ENCODE measurements at places on chromosomes 4 and X.
A peak's percentile ranks its signal among the peaks of the same experiment; 100 is the strongest.

- DNase-seq, result no peak
Observed at GRCh38 chrX:19331831-19332230, 11.9 kb upstream of the PDHA1 start.

DNA sequence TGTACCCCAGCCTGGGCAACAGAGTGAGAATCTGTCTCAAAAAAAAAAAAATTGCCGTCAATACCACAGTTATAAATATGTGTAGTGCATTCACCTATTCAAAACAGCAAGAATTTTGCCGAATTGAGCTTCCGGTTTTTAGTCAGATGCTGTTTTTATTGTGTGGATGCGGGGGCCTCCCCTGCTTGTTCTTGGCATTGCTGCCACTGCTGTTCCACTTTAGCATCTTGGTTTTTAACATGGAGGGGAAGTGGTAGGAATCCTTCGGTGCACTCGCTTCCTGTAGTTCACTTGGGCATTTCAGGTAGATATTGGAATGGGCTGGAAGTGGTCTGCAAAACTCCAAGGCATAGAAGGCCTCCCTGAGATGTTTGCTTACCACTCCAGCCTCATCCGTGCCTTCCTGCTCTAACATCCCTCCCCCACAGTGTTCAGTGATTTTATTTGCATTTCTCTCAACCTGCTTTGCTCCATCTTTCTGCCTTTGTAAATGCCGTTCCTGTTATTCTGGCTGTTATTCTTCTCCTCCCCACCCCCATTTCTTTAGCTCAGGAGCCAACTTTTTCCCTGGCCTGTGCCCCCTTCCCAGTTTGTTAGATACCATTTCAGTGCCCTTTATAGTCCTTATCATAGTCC lies 25.5 kb downstream of the MOB1B start:
- peak; percentile 59 for DNase-seq

DNA sequence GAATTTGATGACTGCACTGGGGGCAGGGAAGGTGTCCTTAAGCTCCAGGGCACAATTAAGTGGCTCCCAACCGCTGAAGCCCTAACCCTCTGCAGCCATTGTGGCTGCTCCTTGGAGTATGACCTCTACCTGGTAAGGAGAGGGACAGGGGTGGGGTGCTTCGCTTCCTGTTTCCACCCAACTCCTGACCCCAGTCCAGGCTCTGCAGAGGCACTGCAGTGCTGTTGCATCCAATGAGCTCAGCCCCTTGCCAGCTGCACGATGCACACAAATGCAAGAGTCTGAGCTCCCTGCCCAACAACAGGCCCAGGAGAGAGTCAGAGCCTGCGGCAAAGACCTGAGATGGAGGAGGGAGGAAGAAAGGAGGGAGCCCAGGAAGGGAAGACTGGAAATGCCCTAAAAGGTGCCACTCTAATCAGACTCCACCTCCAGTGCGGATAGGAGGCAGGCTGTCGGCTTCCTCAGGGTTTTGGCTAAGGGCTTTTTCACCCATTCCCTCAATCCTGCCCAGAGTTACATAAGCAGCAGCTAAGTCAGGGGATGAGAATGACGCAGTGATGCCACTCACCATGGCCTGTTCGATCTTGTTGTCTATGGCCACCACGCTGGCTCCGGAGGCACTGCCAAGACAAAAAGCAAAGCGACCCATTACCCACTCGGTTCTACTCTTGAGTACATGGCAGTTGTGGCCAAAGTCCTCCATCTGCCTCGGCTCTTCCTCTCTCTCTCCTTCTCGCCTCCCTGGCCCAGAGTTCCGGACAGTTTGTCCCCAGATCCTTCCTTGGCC lies 60.1 kb downstream of the TSC22D3 start:
- no peak for DNase-seq

- no peak for DNase-seq
Observed at GRCh38 chrX:129540722-129541184, 694 bp downstream of the OCRL start.

DNA sequence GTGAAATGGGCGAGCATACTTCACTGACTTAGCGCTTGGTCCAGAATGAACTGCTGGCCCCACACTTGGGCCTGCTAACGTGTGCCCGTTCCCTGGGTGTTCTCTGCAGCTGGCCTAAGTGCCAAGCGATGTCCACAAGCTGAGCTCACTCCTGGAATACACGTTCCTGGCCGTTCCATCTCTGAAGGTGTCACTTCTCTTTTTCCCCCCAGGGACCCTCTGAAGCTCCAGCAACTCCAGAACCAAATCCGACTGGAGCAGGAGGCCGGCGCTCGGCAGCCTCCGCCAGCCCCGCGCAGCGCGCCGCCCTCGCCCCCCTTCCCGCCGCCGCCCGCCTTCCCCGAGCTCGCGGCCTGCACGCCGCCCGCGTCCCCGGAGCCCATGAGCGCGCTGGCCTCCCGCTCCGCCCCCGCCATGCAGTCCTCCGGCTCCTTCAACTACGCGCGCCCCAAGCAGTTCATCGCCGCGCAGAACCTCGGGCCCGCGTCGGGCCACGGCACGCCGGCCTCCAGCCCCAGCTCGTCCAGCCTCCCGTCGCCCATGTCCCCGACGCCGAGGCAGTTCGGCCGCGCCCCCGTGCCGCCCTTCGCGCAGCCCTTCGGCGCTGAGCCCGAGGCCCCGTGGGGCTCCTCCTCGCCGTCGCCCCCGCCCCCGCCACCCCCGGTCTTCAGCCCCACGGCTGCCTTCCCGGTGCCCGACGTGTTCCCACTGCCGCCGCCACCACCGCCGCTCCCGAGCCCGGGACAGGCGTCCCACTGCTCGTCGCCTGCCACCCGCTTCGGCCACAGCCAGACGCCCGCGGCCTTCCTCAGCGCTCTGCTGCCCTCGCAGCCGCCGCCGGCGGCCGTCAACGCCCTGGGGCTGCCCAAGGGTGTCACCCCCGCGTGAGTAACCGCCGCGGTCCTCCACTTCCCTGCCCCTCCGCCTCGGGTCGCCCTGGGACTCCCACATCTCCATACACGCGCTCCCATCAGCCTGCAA lies 132.3 kb downstream of the CBR4 start:
- DNase-seq, result peak; percentile 85

DNA sequence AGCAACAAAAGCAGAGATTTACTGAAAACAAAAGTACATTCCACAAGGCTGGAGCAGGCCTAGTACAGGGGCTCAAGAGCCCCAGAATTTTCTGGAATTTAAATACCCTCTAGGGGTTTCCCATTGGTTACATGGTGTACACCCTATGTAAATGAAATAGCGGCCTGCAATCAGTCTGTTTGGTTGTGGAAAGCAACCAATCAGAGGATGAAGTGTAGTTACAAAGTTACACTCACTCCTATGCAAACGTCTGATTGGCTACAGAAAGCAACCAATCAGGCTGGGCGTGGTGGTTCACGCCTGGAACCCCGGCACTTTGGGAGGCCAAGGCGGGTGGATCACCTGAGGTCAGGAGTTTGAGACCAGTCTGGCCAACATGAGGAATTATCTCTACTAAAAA lies 13.8 kb upstream of the TXLNG start:
- no peak for DNase-seq

- no peak for DNase-seq
Observed at GRCh38 chrX:102684772-102685520, 27.3 kb upstream of the GPRASP2 start.

DNA sequence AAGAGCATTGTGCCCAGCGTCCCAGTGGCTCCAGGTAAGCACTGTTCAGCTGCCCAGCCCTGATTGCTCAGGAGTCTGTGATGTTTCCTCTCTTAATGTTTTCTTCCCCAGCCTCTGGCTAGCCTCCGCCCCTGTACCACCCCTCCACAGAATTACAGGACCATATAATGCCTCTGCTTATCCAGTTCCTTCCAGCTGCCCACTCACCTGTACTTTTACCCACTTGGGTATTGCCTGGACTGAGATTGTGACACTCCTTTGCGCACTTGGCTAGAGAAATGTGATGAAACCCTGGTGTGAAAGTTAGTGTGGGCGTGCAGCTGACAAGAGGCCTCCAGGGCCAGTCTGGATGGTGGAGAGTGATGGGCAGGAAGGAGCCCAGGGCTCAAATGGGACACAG lies at the start of gene AWAT2:
Gene AWAT2 (minus strand): TSS at position 14 of the 400 bp plus-strand sequence. CDS start 6 bp downstream, at position 8.
- peak; percentile 36 for DNase-seq

GRCh38 chr4:73607375-73608033 lies 12.7 kb downstream of the RASSF6 start:
- no peak for DNase-seq

GRCh38 chr4:33386764-33387163 lies 2666.6 kb downstream of the PCDH7 start:
- DNase-seq, result no peak

DNA sequence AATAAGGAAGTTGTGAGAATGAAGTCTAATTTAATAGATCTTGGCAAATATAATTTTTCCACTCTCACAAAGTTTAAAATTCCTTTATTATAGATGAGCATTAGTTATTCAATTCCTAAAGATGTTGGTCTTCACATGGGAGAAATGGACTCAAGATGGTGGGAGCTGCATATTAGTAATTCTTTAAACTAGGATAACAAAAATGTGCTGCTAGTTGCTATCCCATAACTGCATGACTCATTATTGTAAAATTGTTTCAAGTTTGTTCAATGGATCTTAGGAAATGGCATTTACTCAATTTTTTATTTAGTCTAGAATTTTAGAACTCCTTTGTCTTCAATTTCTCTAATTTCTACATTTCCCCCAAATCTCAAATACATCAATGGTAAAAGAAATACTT lies 155.8 kb downstream of the ATP10D start:
- DNase-seq, result no peak

- no peak for DNase-seq
Observed at GRCh38 chrX:71945237-71945805, 34.7 kb downstream of the NHSL2 start.

DNA sequence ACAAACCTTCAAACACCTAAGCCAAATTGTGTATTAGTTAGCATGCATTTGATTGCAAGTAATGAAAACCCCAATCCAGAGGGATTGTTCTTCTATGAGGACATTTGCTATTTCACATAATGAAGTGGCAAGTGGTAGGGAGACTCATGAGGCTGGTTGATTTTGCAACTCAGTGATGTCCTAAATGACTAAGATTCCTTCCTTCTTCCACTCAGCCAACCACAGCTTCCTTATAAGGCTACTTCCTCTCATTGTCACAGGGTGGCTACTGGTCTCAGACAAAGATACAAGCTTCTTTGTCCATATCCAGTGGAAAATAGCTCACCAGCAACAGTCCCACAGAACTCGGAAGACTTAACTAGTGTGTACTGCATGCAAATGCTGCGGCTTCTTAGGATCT lies 5.3 kb upstream of the OTC start:
- DNase-seq, result peak; percentile 92

DNA sequence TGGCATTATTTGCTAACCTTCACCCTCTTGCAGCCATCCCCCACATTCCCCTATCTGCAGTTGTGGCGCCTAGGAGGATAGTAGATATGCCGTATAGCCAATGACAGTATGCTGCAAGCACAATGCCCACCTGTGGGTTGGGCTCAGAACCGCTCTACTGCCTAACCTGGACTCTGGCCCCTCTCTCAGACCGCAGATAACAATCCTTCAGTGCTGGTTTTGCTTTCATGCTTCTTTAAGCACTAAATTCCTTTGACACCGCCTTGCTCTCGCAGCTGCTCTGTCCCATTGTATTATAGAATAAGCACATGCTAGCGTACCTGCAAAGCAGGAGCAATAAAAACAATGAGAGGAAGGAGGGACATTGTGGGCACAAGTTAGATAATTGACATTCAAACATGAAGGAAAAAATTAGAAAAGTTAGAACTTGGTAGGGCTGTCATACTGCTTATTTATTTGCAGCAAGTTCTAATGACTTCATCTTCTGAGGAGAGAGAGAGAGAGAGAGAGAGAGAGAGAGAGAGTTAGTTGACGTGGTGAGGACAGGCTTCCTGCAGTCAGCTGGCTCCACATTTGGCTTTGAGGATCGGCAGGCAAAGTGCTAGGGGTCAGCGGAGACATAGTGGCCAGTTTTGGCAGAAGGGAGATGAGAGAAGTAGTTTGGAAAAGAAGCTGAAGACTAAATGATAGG lies 55.8 kb downstream of the WWC2 start:
- no peak for DNase-seq

GRCh38 chrX:16258882-16259281 lies 91.6 kb downstream of the MAGEB17 start:
- DNase-seq, result no peak

- DNase-seq, result no peak
Observed at GRCh38 chr4:59570860-59571476, 1629.2 kb upstream of the ADGRL3 start.

- DNase-seq, result no peak
Observed at GRCh38 chr4:2762048-2762447, 5.9 kb upstream of the TNIP2 start.

DNA sequence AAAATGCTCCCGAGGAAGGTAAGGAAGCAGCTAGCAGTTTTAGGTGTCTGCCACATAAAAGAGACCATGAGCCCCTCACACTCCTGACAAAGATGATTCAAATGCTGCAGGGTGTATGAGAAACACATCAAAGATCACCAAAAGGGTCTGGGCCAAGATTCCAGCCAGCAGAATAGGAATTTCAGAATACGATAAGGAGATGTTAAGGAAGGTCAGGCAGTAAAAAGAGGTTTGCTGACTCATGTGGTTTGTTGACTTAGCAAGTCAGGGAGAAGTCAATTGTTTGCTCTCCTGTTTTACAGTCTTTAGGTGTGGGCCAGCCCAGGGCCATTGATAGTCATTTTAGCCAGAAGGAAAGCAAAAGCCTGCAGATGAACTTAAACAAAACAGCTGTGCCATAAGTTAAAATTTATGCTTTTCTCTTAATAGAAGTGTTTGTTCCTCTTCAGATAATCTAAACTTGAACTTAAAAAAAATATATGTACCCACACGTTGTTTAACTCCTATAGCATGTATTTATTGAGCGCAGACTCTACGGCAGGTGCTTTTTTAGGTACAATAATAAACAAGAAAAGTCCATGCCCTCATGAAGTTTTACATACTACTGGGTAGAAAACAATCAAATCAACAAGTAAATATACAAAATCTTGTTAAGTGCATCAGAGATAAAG lies 115.6 kb downstream of the CAMK2D start:
- DNase-seq, result no peak

DNA sequence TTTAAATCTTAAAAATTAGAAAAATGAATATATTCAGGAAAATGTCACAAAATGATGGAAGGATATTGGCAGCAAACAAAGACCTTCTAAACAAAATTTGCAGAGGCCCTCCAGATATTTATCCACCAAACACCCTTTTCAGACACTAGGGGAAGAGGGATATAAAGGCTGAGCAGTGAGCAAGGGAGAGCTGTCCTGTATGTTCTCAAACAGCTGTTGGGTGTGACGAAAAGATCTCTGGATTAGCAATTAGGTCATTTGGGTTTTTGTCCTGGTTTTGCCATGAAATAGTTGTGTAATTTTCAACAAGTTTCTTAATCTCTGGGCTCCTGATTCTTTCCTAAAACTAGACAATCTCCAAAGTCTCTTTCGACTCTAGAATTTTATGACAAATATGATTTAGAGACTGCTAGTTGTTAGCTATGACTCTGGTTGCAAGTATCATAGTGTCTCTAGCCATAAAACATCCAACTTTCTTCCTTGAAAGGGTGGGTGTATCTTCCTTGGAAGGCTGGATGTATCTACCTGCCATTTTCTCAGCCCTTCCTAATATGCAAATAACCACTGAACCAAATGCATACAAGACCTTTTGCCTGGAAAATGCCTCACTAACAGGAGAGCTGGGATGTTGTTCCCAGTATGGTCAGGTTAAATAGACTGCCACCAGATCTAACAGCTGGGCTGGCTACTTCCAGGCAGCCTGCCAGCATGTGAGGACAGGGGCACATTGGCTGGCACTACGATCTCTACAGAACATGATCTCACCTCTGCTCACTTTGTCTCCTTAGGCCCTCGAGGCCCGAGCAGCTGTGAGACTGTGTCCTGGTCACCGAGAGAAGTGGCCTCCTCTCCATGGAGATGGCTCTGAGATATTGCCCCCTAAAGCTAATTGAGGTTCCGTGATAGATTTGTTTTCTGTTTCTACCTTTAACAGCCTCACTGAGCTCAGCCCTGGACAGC lies 225.5 kb upstream of the JADE1 start:
- no peak for DNase-seq

Data from inflammatory macrophage treated with lipopolysaccharide for 4 hours (primary cell).